ENCODE measurements at places on chromosomes 2 and 18.

DNA sequence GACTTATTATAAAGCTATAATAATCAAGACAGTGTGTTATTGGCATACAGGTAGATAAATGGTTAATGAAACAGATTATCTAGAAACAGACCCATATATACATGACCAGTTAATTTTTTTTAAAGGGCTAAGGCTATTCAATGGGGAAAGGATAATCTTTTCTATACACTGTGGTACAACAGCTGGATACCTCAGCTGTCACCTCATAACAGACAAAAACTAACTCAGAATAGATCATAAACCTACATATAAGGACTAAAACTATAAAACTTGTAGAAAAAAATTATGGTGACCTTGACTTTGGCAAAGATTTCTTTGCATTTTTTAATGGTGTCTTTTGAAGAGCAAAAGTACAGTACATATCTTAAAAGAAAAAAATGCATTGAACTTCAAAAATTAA lies 30.2 kb downstream of the MAP3K2 start:
- DNase-seq = no peak

DNA sequence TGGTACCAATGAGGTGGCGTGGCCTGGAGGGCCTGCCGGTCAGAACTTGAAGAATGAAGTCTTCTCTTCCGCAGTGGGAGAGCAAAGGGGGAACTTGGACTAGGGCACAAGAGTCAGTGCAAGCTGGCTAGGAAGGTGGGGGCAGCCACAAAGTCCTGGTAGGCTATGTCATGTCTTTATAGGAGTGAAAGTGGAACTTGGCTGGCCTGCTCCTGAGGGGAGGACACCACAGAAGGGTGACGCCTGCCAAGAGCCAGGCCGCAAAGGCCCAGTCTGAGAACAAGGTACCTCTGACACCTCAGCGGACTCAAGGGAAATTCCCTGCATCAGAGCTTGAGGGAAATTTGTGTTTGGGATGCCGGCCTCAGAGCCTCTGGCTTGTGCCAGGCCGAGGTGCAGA lies 32.2 kb upstream of the MAP3K20 start:
- no peak for DNase-seq

DNA sequence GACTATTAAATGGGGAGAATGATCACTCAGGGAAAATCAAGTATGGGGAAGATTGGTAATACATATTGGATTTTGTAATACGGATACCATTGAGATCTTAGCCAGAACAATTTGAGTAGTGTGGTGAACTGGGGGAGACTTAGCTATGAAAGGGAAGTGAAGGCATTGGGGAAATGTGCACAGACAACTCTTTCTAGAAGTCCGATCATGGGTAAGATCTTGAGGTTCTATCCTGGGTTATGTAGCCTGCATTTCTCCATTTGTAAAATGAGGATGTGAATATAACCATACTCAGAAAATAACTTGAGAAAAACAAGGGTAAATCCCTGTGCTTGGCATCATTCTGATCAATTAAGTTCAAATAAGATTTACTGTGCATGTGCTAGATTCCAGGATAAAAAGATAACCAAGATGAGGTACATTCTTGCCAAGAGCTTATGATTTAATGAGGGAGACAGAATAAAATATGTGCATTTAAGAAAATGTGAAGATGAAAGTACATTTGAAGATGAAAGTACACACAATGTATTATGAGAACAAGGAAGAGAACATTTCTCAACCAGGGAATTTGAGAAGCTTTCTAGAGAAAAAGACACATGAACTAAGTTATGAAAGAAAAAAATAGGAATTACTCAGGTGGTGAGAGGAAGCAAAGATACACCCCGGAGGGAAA lies 49.5 kb downstream of the SLC40A1 start:
- DNase-seq = no peak

DNA sequence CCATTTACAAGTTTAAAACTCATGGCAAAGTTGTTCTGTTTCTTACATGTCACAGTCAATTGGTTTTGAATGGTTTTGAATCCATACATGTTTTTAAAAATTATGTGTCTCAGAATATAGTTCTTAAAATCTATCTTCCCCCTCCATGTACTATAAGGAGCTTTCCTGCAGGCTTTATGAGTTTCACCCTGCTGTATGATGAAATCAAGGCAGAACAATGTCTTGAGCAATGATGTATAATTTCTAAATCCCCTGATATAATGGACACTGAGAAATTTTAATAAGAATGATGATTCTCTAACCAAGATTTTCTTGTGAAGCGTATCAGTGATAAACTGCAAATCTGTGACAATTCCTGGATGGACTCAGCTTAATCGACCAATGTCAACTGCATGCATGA lies 10.6 kb upstream of the ZNF516 start:
- DNase-seq = no peak

Measured in brain (organoid and tissue), 16 donors.